Activated T-cell treated with anti-CD3 and anti-CD28 coated beads, Interleukin-2, amount 50 U/mL, for 1 hour (primary cell): ENCODE measurements at places on chromosomes 11 and 22.

DNA sequence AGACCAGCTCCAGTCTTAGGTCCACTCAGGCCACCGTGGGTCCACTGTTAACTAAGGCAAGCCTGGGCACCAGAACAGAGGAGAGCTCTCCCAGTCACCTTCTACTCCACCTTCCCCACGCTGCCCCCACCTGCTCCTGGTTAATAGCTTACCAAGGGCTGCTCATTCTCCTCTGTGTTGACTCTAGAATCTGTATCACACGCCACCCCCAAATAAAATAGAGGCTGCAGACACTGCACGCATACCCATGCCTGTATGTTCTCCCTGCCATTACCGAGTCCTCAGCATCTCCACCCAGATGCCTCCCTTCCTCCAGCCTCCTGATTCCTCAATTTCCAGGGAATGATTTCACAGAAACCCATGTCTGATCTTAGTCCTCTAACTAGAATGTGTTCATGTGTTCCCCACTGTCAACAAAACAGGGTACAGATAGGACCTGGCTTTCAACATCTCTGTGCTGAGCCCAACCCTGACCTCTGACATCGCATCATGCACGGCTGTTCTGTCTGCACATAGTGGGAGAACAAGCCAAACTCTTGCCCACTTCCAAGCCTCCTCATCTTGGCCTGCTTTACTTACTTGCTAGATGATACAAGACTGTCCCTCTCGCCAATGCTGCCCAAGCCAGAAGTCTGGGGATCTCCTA, 49.8 kb downstream of the SMCO4 start:
- no peak for DNase-seq

DNA sequence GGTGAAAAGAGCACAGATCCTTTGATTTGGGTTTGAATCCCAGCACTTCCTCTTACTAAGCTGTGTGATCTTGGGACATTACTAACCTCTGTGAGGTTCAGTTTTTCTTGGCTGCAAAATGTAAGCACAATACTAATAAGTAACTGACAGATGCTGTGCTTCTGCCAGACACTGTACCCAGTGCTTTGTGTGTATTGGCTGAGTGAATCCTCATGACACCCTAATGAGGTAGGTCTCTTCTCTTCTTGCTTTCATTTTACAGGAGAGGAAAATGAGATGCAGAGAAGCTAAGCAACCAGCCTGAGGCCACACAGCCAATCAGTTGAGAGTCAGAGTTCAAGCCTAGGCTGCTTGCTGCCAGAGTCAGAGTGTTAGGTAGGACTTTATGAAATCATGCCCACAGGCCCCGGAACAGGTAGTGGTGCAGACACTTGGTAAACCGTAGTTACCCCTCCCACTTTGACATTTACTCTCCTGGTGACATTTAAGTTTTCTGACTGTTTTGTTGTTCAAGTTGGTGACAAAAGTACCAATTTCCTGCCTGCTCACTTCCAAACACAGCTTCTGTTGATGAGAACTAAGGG, 21.2 kb downstream of the PTPRJ start:
- DNase-seq: peak; percentile 72

- DNase-seq: no peak
These were observed 7.3 kb downstream of the RELT start for GRCh38 chr11:73383249-73384124.

DNA sequence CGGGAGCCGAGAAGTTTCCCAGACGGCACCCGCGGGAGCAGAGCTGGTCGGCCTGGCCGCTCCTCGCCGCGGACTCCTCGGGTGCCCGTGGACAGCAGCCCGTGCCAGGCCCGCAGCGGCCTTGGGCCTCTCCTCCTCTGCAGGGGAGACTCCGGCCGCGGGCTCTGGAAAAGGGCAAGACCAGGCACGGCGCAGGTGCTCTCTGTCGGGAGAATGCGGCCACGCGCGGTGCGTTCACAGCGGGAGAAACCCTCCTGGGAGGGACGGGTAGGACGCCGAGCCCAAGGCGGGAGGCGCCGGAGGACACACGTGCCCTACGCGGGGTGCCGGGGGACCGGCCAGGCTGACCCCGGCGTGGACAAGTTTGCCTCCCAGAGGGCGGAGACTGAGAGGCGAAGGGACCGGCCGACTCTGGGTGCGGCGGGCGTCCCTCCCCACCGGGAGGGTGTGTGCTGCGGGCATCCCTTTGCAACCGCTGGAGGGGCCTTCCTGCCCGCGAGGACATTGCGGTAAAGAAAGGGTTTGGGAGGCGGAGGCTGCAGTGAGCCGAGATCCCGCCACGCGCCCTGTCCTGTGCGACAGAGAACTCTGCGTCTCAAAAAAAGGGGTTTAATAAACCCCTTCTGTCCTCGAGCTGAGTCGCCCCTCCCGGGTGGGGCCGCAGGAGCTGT, 2.3 kb downstream of the IFITM1 start:
- peak; percentile 53 for DNase-seq

DNA sequence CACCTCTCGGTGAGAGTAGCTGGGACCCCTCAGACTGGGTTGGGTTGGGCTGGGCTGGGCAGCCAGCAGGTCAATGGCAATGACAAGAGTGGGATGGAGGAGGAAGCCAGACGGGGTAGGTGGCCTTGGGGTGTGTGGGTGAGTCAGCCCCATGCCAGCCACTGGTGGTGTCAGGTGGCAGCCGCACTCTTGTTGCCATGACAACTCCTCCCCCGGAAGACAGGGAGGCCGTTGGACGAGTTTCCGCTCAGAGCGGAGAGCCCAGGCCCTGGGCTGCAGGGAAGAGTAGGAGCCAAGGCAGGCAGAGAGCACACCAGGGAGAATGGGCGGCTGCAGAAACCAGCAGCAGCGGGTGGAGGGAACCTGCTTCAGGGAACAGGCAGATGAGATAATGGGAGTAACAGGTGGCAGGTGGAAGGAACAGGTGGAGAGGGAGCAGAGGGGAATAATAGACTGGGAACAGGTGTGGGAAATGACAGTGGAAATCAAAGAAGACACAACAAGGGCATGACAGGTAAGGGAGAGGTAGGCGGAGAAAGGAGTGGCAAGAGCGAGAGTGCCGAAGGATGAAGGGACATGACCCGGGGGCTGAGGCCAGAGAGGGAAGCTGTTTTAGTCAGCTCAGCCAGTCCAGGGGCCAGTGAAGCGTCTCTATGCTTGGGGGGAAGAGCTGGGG, 8.7 kb downstream of the SPTBN2 start:
- DNase-seq: no peak

GRCh38 chr11:26134481-26135355, 197.2 kb upstream of the ANO3 start:
- DNase-seq: no peak

DNA sequence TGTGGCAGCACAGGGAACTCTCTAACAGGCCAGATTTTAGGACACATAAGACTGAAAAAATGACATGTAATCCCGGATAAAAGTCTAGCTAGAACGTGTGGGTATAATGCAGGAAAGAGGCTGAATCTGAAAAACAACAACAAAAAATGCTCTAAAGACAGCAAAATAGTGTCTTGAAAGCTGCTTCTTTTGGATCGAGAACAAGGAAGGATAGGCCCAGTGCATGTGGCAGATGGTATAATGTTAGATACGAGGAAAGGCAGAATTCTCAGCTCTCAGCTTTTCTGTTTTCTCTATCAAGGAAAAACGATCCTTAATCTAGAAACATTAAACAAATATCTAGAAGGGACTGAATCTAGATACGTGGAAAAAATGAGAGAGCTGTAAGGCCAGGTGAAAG, 33.8 kb upstream of the PARVA start:
- no peak for DNase-seq

GRCh38 chr11:110886288-110886970, 174.2 kb upstream of the ARHGAP20 start:
- no peak for DNase-seq

DNA sequence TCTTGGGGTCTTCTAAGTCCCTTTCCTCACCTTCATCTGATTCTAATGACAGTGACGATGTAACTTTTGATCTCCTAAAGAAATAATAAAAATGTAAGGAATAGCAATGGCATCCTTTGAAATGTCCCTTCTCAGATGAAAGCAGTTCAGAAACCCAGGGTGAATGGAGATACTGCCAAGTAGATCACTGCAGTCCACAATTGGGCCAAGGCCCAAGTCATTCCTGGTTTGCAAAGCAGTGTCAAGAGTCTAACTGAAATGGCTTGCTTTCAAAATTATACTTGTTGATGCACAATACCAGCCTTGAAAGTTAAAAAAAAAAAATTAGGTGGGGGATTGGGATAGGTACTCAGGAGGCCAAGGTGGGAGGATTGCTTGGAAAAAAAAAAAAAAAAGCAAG, 20.4 kb downstream of the ASCC2 start:
- no peak for DNase-seq

DNA sequence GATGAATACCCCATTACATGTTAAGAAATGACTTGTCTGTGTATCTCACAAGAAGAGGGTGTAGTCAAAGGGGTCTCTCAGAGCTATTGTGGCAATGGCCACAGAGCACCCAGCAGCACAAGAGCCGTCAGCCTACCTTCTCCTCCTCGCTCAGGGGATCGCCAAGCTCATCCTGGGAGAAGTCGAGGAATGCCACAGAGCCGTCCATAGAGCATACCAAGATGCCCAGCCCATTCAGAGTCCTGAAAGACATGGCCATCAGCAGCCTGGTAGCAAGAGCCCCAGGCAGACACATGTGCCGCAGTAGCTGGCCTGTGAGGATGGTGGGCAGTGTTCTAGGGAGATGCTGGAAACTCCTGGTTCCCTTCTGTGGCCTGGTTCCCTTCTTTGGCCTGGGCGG, 44.0 kb downstream of the HIRA start:
- no peak for DNase-seq

- DNase-seq: no peak
These were observed 50.6 kb downstream of the CSTPP1 start for GRCh38 chr11:46987183-46987582.

GRCh38 chr11:1479006-1479677, 7.4 kb downstream of the MOB2 start:
- DNase-seq: no peak

GRCh38 chr11:117720061-117720511, 76.9 kb downstream of the DSCAML1 start:
- DNase-seq: no peak

- DNase-seq: no peak
These were observed 8.9 kb upstream of the SYT8 start for GRCh38 chr11:1825785-1826451.

GRCh38 chr11:3885855-3886254, 30.4 kb downstream of the STIM1 start:
- DNase-seq: no peak

DNA sequence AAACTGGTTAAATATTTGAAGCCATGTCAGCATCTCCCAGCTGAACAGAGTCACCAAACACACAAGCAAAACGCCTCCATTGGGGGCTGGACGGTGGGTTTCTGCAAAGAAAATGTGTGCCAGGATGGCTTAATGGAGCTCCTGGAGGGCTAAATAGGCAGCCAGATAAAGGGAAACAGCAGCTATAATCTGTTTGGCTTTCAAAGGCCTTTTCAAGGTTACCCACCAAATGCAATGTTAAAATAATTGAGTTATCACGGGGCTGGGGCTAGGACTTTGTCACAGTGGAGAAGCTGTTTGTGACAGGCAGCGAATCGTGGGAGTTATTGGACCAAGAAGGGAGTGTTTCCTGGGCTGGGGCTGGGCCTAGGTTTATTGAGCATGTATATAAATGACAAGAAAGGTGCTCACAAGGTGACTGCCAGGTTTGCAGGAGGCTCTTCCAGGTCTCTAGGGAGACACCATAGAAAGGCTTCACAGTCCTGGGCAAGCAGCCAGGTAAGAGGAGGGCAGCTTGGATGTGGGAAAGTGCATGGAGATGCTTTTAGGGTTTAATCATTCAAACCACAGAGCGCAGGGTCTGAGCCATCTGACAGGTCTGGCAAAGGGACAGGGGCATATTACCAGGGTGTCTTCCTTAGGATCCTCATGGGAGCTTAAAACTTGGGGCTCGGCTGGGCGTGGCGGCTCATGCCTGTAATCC, 28.3 kb downstream of the GRIK4 start:
- no peak for DNase-seq

GRCh38 chr11:130096042-130096441, 26.3 kb downstream of the APLP2 start:
- DNase-seq: no peak

- DNase-seq: peak; percentile 44
These were observed 192.6 kb downstream of the CASP12 start for GRCh38 chr11:104705490-104706190.

- DNase-seq: no peak
These were observed 3.4 kb downstream of the ROBO3 start for GRCh38 chr11:124868331-124869274.

GRCh38 chr11:18720808-18721560, 5.0 kb downstream of the IGSF22 start:
- peak; percentile 87 for DNase-seq

GRCh38 chr22:35212009-35212408, 45.3 kb upstream of the HMGXB4 start:
- no peak for DNase-seq

DNA sequence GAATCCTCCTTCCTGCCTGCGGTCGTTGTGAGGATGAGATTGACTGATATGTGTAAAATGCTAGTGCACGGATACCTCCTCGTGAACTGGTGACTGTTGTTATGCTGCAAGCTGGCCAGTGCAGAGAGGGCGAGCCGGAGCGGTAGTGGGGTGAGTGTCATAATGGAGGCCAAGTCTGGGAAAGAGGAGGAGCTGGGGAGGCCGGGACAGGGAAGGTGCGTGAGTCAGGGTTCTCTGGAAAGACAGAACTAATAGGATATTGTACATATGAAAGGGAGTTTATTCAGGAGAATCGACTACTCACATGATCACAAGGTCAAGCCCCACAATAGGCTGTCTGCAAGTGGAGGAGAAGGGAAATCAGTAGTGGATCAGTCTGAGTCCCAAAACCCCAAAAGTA, 56.8 kb upstream of the FADD start:
- DNase-seq: no peak

- DNase-seq: no peak
These were observed 62.0 kb downstream of the IGF2 start for GRCh38 chr11:2077061-2077802.

- no peak for DNase-seq
These were observed 54.3 kb downstream of the SYTL2 start for GRCh38 chr11:85756401-85757200.

GRCh38 chr11:64347193-64347867, 7.3 kb downstream of the CCDC88B start:
- no peak for DNase-seq

- no peak for DNase-seq
These were observed 28.9 kb downstream of the C2CD3 start for GRCh38 chr11:74141908-74142307.

DNA sequence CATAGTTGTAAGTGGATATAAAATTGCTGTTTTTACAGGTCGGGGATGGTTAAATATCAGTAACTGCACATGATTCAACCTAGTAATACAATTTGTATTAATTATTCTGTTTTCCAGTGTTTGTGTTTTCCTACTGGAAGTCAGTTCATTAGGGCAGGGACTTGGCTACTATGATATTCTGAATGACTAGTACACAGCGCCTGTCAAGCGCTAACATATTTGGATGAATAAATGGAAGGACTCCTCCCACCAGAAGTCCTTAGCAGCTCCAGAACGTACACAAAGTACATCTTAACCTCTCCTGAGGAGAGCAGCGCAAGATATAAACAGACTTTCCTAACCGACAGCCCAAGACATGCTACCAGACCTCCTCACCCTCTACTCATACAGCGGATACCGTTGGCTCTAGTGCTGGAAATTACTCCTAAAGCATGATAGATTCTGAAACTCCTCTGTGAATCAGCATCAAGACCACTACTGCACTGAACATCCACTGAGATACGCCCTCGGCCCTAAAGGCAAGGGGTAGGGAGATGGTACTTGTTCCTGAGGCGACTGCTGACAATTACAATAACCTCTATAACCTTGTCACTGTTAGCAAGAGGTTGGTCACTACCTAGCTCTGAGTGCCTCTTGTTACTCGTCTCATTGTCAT, 79.1 kb downstream of the RDX start:
- DNase-seq: no peak

- no peak for DNase-seq
These were observed 49.7 kb upstream of the TTLL12 start for GRCh38 chr22:43236411-43237166.

- no peak for DNase-seq
These were observed 242.2 kb downstream of the BLID start for GRCh38 chr11:121873766-121874165.
